Peyer's patch (tissue), 4 donors: ENCODE measurements at places on chromosomes 5 and 9. TPM values are rescaled to one million over a fixed set of nuclear protein-coding genes. Genes with fewer than 3 reads are reported as not detected.

- no peak for DNase-seq
Measured at GRCh38 chr5:98111686-98112085, 661.8 kb upstream of the RGMB start.

PCAT7 gene
- 1.1 TPM for total RNA-seq

INSL4 gene
- not detected for total RNA-seq

ABLIM3 gene
- 6.2 TPM for total RNA-seq

GRCh38 chr5:60457233-60457632 lies 242.7 kb downstream of the DEPDC1B start:
- DNase-seq: no peak

- no peak for DNase-seq
Measured at GRCh38 chr5:147044572-147045273, 166.2 kb upstream of the PPP2R2B start.

DNA sequence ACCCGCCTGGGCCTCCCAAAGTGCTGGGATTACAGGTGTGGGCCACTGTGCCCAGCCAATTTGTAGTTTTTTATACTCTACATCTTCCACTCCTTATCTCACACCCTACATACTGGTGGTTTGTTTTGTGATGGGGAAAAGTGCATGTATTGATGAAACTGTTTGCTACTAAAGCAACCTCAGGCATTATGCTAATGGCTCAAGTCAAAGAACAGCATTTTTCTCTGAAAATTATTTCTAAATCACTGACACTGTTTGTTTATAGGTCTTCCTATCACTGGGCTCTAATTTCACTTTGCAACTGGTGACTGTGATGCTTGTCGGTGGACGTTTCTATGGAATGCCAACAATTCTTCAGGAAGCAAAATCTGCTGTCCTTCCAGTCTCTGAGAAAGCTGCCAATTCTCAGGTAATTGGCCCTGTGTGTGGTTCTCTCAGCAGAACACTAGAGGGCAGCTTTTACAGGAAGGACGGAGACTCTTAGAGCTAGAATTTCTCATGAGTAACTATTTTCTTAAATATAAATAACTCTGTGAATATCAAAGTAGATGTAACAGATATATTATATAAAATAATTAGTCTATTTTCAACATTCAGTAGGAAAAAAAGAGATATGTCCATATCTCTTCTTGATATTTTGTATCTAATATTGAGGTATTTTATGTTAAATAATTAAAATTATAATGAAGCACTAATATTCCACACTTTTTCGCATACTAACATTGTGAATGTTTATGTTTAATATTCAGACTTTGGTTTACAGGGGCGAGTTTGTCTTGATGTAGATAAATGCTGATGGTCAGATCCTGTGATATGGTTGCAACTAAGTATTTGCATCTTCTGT lies 244.1 kb downstream of the ADGRV1 start:
- DNase-seq: no peak

SPINK7 gene
- total RNA-seq: not detected

DNA sequence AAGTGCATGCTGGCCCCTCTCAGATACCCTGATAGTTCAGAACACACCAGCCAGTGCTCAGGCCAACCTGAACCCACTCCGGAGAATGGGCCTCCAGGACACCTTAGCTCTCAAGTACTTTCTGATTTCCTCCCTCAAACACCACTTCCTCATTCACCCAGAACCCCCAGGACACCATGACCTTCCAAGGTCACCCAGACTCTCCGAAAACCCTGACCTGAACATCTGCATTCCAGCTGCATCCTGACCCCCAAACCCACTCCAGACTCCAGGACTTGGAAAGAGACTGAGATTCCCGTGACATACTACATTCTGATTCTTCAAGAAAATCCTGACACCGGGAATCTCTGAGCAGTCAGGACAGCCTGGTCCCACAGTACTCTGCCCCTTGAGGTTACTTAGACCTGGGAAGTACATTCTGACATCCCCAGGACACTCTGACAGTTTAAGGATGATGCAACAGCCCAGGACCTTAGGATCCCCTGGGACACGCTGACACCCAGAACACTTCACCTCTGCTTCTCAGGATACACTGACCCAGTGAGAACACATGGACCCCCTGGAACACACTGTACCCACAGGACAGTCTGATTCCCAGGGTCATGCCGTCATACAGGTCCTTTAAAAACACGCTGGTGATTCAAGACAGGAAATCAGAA lies 747 bp upstream of the PROP1 start:
- DNase-seq: no peak

- DNase-seq: no peak
Measured at GRCh38 chr9:95777136-95777535, 98.4 kb upstream of the ERCC6L2 start.

DNA sequence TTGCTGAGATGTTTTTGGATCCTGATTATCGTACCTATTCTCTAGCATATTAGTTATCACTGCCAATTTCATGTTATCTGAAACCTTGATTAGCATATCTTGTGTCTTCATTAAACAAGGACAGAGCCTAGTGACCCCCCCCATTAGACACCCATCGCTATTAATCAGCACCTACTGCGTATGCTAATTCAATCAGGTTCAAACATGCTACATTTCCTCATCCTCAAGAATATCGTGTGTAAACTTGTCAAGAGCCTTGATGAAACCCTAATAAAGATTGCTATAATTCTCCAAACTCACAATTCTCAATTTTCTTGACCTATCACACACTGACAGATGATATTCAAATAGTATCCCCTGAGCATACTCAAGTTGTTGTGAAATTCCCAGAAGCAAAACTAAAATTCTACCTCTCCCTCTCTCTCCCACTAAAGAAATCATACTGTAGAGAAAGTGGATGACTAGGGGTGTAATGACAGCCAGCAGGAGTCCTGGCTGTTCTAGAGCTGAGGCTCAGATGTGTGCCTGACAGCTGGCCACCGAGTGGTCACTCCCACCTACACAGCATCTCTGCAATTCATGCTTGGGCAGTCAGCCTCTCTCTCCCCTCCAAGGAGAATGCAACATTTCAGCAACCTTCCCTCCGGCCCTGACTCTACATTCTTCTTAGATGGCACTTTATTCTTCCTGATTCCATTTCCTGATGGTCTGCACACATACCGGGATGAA lies 9.2 kb upstream of the ZNF354A start:
- DNase-seq: no peak

DNA sequence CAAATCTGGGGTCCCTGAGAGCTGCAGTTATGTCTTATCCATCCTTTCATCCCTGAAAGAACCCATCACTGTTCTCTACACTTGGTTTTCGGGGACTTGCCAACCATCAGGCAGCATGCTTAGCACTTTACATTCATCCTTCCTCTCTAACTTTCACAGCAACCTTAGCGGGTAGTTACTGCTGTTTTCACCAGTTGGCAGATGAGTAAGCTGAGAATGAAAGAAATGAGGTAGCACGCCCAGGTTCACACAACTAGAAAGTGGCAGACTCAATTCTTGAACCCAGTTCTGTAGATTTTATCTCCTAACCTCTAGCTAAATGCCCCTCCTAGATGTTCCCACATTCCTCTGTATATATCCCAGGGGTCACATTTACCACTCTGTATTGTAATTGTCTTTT lies 342.0 kb upstream of the WWC1 start:
- DNase-seq: no peak

- peak; percentile 14 for DNase-seq
Measured at GRCh38 chr9:93088656-93089015, 7.4 kb upstream of the CARD19 start.

RORB gene
- 2.5 TPM for total RNA-seq

GRCh38 chr9:133125941-133126696 lies 5.1 kb upstream of the RALGDS start:
- peak; percentile 78 for DNase-seq

DNA sequence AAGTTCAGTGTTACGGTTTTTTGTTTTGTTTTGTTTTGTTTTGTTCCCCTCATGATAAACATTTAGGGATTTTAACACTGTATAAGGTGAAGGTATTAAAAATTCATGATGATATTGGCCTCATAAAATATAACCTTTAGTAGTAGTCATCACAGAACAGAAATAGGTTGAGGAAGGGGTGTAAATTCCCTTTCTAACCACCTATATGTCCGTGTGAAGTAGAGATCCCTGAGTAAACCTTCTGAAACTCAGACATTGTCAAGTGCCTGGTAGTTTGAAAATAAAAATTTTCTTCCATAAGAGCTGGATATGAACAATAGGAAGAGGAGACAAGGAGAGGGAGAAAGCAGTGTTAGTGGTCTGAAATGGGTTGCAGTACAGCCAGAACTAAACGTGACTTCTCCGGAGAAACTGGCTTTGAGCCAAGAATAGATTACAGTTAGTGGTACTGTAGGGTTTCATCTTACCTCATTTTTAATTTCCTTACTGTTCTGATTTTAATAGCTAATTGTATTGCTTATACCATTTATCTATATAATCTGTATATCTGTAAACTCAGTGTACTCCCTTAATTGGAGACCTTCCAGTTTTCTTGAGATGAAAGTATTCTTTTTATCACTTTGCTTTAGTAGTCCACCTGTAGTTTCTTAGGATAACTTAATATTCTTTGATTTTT lies 18.3 kb downstream of the UGCG start:
- DNase-seq: no peak

DNA sequence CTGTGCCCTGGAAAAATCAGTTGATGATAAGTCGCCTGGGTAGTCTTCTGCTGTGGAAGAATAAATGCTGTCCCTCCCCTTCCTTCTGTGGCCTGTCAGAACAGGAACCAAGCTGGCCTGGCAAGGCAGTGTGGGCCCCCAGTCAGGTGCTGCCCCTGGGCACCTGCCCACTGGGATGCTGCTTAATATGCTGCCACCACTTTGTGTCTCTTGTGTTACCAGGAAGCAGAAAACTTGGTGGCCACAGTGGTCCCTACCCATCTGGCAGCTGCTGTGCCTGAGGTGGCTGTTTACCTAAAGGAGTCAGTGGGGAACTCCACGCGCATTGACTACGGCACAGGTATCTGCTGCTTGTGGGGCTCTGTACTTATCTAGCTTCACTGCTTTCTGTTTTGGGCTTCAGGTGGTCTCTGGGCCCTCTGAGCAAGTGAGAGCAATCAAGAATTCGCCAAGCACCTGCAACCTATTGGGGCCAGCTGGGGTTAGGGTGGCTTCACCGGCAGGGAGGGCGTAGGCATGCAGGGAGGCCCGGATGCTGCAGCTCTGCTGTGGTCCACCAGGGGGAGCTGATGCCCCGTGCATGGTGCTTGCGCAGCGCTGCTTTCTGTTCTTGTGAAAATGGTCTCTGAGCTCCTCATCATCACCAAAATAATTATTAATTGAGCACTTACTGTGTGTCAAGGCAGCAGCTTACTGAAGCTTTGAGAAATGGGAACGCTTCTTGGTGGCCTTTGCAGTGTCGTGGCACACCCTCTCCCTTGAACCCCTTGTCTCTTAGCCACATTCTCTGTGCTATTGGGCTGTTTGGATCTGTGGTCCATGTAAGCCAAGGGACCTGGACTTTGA lies 20.3 kb downstream of the PTPA start:
- peak; percentile 76 for DNase-seq
